Muscle of leg (tissue), 16 donors: ENCODE measurements at places on chromosomes 12 and 14.

- DNase-seq: no peak
These were observed 85.6 kb downstream of the MSRB3 start for GRCh38 chr12:65364046-65364445.

GRCh38 chr14:23319746-23320583 is 1.3 kb upstream of the PABPN1 start:
- peak; percentile 50 for DNase-seq

DNA sequence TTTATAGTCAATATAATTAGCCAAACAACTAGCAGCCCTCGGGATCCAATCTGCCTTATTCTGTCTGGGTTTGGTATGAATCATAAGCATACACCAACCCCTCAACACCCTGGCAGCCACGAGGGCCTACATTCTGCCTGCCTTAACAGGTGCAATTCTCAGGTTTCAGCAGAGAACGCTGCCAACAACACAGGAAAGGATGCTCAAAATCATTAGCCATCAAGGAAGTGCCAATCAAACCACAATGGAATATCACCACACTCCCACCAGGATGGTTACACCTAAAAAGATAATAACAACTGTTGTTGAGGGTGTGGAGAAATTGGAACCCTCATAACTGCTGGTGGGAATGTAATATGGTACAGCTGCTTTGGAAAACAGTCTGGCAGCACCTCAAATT is 122.8 kb downstream of the TTC7B start:
- peak; percentile 43 for DNase-seq

- DNase-seq: peak; percentile 48
These were observed 90.3 kb downstream of the KCNK10 start for GRCh38 chr14:88232771-88233170.

DNA sequence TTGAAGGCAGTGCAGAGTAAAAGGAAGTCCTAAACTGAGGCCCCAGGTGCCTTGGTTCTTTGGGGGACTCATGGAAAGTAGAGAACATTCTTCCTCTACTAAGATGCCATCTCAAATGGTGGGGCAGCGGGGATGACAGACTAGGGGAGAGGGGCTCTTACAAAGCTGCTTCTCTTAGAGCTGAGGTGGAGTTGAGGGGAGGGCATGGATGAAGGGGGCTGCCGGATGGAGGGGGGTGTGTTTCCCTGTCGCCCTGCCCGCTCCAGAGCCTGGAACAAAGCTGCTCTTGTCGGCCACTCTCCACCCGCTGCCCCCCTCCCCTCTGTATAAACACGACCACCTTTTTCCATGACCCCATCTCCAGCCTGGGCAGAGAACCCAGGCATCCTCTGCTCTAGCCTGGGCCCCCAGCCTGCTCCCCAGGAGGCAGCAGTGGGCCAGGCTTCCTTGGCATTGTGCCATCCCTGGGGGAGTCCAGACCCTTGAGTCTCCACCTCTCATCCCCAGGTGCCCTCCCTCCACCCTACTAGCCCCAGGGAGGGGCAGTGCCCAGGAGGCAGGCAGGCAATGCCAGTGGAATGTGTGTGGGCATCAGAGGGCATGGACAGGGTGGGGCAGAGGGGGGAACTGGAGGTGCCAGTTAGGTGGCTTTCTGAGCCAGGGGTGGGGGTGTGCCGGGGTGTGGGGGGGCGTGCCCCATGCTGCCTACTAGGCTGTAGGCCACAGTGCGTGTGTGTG is 1.7 kb downstream of the RARG start:
- DNase-seq: no peak

DNA sequence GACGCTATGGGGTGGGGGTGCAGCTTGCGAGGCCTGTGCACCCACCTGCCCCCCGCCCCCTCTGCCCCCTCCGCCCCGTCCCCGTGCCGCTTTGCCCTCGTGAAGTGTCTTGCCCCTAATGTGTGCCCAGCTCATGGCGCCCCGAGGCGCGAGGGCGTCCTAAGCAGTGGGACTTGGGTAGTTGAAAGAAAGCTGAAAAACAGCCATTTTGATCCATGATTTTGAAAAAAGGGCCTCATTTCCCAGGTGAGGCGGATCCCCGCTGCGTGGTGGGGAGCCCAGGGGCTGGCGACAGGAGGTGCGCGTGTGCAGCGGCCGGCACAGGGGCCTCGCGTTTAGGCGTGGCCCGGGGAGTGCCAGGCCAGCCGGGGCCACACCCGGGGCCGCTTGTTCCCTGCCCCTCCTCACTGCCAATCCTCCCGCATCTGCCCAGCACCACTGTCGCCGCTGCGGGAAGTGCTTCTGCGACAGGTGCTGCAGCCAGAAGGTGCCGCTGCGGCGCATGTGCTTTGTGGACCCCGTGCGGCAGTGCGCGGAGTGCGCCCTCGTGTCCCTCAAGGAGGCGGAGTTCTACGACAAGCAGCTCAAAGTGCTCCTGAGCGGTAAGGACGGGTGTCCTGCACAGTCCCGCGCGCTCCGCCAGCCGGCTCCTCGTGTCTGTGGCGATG is 11.8 kb downstream of the ZFYVE21 start:
- DNase-seq: no peak

GRCh38 chr12:132030367-132031038 is 80.8 kb downstream of the EP400 start:
- DNase-seq: no peak

DNA sequence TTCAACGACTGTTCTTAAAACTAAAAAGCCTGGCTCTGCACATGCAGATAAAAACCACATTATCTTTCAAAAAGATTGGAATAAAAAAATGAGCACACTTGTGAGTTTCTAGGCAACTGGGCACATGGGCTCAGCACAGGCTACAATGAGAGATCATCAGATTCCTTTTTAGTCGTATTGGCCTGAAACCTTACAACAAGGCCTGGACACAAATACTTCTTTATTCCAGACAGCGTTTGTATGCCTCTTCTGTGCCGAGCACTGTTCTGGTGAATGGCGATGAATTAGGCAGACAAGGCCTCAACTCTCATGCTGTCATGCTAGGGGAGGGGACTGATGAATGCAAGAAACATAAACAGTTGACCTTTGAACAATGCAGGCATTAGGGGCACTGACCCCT is 463.0 kb downstream of the AACS start:
- peak; percentile 17 for DNase-seq

- peak; percentile 93 for DNase-seq
These were observed 76.6 kb downstream of the SSPN start for GRCh38 chr12:26271889-26272492.

DNA sequence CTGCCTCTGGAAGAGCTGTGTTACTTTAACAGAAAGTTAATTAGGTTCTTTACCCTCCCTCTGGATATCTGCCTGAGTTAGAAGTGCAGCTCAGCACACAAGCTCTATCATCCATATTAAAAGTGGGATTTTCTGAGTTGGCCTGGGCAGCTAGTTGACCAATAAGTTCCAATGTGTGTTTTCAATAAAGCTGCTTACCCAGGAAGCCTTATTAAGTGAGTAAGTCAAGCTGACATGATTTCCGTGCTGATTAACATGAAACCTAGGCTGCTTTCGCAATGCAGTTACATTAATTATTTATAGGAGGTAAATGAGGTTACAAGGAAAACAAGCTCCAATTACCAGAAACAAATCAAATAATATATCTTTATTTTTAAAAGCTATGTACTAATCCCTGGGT is 4.8 kb downstream of the NEUROD4 start:
- no peak for DNase-seq

- no peak for DNase-seq
These were observed 71.7 kb downstream of the IPO8 start for GRCh38 chr12:30624009-30624408.

DNA sequence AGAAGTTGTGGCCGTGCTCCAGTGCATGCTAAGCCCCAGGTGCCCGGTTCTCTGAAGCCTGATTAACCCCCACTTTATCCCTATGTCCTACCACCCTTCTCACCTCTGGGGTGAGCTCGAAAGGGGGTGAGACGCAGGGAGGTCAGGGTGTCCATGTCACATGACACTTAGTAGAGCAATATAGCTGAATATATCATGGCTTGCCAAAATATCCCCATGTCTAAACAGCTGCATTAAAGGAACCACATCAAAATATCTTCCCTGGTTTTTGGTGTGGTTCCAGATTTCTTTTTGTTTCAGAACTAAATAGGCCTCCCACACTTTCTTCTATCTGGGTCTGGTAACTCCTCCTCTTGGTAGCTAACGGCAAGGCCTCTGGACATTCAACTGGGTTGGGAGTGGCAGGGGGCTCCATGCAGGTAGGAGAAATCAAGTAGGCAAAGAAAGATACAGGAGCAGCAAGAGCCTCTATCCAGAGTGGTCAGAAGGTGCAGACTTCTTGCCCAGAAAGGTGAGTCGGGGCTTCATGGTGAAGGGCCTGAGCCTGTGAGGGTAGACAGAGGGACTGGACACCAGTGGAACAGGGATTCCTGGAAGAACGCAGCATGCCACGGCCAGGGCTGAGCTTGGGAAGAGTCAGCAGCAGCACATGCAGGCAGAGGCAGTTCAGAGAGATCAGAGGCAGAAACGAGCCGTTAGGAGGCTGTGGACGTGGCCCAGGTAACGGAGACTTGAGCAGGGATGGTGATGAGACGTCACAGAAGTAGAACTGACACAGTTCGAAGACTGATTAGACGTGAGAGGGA is 202.8 kb upstream of the DIO3 start:
- peak; percentile 33 for DNase-seq

GRCh38 chr12:122651520-122652224 is 51.5 kb downstream of the HCAR2 start:
- DNase-seq: no peak

- DNase-seq: no peak
These were observed 479.4 kb downstream of the VRK1 start for GRCh38 chr14:97276573-97276972.

- peak; percentile 55 for DNase-seq
These were observed 31.4 kb downstream of the MVK start for GRCh38 chr12:109605016-109605415.
